ENCODE measurements at places on chromosomes 5 and 9.

DNA sequence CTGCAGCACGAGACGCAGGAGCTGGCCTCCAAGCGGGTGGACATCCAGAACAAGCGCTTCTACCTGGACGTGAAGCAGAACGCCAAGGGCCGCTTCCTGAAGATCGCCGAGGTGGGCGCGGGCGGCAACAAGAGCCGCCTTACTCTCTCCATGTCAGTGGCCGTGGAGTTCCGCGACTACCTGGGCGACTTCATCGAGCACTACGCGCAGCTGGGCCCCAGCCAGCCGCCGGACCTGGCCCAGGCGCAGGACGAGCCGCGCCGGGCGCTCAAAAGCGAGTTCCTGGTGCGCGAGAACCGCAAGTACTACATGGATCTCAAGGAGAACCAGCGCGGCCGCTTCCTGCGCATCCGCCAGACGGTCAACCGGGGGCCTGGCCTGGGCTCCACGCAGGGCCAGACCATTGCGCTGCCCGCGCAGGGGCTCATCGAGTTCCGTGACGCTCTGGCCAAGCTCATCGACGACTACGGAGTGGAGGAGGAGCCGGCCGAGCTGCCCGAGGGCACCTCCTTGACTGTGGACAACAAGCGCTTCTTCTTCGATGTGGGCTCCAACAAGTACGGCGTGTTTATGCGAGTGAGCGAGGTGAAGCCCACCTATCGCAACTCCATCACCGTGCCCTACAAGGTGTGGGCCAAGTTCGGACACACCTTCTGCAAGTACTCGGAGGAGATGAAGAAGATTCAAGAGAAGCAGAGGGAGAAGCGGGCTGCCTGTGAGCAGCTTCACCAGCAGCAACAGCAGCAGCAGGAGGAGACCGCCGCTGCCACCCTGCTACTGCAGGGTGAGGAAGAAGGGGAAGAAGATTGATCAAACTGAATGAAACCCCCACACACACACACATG, 654 bp downstream of the PURA start:
- DNase-seq = peak; percentile 50

DNA sequence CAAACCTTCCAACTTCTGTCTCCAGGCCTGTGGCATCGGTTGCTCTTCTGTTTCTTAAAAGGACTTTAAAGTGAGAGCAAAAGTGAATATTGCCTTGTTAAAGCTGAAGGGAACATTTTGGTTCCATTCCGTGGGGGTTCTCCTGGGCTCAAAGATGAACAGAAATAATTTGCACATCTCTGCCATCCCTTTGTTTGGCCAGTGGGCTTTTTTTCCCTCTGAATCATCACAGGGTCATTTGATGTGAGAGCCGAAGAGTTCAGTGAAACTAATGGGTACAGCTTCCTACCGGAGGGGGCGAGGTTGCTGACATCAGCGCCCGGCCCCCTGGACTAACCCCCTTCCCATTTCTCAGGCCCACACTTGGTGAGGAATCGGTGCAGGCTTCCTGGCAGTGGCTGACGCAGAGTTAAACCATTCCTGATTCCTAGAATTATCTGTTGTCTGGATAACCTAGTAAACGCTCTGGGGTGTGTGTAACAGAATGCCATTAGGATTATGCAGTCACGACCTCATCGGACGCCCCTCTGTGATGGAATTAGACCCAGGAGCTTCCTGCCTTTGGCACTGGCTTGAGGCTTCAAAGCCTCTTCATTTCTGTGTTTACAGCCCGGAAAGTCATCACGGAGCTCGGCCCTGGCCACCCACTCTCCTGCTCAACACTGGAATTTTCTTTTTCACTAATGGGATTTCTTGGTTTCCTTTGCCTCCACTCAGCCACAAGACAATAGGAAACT, 61.6 kb upstream of the RPL26L1 start:
- no peak for DNase-seq

GRCh38 chr9:14415947-14416346, 102.0 kb upstream of the NFIB start:
- no peak for DNase-seq

GRCh38 chr9:98412101-98412842, 156.8 kb upstream of the TBC1D2 start:
- DNase-seq = no peak

- no peak for DNase-seq
These were observed 111.8 kb downstream of the HMHB1 start for GRCh38 chr5:143923634-143924266.

GRCh38 chr5:74421377-74421776, 219.2 kb downstream of the ENC1 start:
- no peak for DNase-seq

DNA sequence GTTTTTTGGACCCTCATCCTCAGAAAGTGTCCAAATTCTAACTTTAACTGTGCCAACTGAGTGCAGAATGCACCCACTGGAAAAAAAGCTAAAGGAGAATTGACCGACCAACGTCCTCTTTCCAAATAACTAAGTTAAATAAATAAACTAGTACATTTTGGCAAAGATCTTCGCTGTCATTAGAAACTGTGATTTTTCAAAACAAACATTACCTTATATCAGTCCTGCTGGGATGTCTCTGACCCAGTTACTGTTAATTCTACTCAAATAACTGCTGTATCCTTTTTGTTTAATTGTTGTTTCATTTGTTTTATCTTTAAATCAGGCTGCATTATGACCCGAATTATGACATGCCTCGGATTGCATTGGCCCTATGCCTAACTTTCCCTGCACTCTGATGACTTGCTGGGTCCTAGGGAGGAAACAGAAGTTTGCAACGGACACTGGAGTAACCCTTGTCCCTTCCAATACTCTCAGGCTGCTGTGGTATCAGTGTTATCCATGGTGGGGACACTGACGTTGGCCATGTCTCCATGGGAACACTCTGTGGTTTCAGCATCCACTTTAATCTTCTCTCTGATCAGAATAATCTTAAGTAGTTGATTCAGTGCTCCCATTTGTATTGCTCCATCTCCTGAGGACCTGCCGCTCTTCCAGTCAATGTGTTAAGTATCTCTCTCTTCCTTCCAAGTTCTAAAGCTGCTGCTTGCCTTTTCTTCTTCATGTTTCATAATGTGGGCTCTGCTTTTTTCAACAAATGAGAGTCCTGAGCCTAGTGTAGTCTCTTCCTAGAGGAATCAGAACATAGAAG, 11.1 kb upstream of the IFNA5 start:
- no peak for DNase-seq
